ENCODE measurements at places on chromosomes 6 and 20.

DNA sequence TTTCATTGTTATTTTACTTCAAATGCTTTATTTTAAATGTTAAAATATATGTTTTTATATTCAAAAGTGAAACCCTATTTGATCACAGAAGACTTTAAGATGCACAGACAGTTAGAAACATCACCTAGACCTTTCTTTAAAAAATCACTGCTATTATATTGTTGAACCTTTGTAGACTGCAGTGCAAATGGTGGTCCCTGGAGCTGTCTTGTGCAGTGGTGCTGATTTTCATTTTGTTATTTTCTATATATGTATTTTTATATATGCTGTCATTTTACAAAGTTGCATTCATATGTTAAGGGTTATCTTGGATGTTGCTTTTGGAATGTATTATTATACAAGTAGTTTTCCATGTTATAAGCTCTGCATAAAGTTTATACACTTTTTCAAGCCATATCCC is 18.7 kb upstream of the HLA-B start:
- DNase-seq: no peak

DNA sequence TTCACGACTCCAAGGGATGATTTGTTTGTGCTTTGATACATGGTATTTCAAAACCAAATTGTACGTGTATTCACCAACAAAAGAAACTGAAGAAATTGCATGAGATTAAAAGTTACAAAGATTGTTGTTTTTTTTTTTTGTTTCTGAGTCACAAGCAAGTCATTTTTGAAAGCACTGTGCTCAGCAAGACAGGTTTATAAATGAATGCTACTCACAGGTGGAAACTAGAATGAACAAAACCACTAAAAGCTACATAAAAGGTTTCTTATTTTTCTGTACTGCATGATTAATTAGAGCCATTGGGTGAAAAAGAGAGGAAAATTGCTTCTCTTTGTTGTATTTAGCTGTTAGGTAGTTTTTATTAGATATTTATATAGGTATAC is 90.2 kb upstream of the RIPOR2 start:
- DNase-seq: no peak

DNA sequence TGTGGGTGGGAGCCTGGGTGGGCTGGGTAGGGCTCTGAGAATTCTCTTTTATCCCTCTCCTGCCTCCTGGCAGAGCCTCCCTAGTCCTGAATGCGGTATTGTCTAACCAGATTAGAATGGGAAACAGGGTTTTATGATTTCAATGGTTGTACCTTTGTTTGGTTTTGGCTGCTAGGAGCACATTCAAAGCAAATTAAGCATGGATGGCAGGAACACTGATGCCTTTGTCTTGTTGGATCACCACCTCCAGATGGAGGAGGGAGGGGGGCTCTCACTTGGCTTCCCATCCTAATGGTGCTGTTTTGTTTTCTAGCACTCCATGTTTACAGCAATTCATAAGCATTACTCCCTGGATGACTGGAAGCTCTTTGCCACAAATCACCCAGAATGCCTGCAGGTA is 11.6 kb downstream of the GMPR start:
- no peak for DNase-seq

- DNase-seq: no peak
Observed at GRCh38 chr6:132587424-132587823, 2.1 kb downstream of the TAAR5 start.

Data from stimulated activated naive CD4-positive, alpha-beta T cell treated with Interleukin-2 at 50 U/mL for 16 hours (primary cell).